Caki2 (cell line): ENCODE measurements at places on chromosomes 1 and 21. TPM values are rescaled to one million over a fixed set of nuclear protein-coding genes. Genes with fewer than 3 reads are reported as not detected.

- no peak for DNase-seq
Observed at GRCh38 chr1:207669528-207670009, 24.6 kb downstream of the CR1L start.

- no peak for DNase-seq
Observed at GRCh38 chr1:180899262-180899661, 13.4 kb upstream of the KIAA1614 start.

DNA sequence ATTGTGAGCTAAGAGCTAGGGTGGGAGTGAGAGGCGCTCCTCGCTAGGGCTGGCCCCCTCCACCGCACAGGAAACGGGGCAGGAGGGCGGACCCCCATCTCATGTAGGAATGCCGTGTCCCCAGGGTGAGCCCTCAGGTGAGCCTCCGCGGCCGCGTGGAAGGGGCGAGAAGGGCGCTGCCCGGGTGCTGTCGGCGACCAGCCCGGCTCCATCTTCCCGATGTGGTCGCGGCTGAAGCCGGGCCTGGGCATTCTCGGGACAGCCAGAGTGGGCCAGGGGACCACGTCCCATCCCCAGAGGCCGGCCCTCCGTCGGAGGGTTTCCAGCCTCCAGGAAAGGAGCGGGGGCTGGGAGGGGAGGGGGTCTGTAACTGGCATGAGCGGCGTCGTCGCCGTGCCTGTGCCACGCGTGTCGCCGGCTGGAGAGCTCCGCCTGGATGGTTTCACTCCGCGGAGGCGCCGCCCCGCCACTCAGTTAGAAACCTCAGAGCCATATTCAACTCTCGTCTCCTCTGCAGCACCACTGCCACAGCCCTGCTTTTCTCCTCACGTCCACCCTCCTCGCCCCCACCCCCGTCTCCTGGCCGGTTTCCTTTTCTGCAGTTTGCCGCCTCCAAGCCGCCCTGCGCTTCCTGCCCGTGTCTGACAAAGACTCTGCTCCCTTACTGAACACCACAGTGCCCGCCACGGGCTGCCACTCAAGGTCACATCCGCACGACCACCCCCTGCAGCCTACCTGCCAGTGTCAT is at the start of gene TMEM269:
Gene TMEM269 (plus strand): TSS at position 46 of the 748 bp plus-strand sequence. CDS start 4,903 bp downstream, outside the sequence.
- DNase-seq = no peak

DNA sequence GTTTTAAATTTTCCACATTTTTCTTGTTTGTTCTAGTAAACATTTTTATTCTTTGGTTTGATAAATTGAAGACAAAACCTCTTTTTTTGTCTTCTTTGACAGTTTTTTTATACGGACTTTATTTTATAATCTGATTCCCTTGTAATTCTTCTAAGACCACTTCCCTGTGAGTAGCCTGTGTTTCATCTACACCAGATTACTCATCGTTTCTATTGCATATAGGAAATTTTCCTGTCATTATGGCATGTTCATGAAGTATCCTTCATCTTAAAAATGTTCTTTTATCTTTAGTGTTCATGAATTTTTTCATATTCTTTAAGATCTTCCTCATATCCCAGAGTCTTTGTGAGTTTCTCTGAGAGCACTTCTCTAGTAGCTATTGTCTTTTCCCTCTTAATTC is 109.8 kb downstream of the USP25 start:
- DNase-seq = no peak

DNA sequence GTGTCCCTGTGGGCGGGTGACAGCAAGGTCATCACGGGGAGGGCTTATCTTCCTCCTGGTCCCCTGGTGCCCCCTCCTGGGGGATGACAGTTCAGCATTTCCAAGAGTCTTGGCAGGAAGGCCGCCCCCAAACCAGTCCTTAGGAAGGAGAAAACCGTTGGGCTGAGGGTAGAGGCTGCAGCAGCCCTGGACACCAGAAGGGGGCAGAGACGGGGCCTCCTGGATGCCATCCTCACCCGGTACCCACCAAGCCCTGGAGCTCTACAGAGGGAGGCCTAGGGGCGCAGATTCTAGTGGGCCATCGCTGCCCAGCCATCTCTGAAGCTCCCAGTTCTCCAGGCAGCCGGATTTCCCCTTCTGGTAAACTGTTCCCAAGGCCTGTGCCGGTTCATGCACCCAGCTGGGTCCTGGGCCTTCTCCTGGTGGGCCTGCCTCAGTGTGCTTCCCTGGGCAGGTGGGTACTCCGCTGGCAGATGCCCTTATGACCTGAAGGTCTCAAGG is 14.8 kb upstream of the ZNF669 start:
- DNase-seq = no peak

Gene PPFIA4
- total RNA-seq = 8.7 and 15.3 TPM in 2 replicates
